ENCODE measurements at places on chromosomes 13 and 19.

DNA sequence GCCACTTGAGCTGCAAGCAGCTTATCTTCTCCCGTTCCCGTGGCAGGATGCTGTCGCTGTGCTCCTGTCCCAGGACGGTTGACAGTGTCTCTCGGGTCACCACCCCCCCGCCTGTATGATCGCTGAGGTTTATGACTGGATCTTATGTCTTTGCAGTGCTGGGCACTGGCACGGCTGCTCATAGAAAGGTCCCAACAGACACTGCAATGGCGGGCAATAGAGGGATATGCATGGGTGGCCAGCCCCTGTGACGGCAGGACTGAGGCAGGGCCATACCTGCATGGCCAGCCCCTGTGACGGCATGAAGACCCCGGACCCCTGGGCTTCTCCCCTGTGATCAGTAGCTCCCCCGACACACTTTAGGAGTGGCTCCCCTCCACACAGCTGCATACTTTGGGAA, 307.2 kb downstream of the TEX29 start:
- no peak for DNase-seq

- DNase-seq, result no peak
Measured at GRCh38 chr19:11154683-11155047, 917 bp downstream of the SPC24 start.

- DNase-seq, result no peak
Measured at GRCh38 chr19:5933391-5934068, 19.5 kb downstream of the CAPS start.

GRCh38 chr13:49635599-49636433, 7.5 kb downstream of the ARL11 start:
- no peak for DNase-seq

Data from stimulated activated CD4-positive, alpha-beta T cell treated with anti-CD3 and anti-CD28 coated beads, Interleukin-1b, Interleukin-23, amount 100 ng/mL, for 24 hours (primary cell).